ENCODE measurements at places on chromosomes 12 and 14.
A peak's percentile ranks its signal among the peaks of the same experiment; 100 is the strongest.

DNA sequence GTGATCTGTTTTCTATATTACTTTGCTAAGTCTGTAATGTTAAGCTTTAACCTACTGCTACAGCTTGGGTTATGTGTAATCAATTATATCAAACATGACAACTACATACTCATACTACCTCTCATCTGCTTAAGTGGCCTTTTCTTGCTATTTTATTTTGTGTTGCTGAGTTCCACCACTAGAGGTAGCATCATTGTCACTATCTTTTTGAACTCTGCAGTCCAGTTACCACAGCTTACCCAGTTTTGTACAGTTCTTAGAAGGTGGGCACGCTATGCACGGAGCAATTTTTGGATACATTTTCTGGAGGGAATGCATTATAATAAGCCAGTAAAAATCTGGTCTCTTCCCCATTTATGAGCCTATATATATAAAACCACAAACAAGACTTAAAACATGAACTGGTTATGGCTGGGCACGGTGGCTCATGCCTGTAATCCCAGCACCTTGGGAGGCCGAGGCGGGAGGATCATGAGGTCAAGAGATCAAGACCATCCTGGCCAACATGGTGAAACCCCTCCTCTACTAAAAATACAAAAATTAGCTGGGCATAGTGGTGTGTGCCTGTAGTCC, 48.5 kb downstream of the SAV1 start:
- peak; percentile 25 for DNase-seq

- no peak for DNase-seq
Measured at GRCh38 chr12:87020071-87020470, 763.9 kb upstream of the MGAT4C start.

DNA sequence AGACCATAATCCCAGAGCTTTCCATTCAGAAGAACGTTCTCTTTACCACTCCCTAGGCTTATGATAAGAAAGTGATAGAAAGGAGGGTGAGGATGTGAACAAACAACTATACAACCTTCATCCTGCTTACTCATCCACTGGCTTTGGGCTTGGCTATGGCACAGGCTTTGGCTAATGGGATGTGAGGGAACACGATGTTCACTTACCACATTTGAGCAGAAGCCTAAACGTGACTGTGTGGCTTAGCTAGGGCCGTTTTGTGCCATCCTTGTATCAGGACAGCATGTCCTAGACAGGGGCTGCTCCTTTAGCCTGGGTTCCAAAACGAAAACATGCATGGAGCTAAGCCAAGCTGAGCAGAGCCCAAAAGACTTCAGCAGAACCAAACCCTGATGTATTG, 118.6 kb upstream of the CCDC175 start:
- DNase-seq, result no peak

DNA sequence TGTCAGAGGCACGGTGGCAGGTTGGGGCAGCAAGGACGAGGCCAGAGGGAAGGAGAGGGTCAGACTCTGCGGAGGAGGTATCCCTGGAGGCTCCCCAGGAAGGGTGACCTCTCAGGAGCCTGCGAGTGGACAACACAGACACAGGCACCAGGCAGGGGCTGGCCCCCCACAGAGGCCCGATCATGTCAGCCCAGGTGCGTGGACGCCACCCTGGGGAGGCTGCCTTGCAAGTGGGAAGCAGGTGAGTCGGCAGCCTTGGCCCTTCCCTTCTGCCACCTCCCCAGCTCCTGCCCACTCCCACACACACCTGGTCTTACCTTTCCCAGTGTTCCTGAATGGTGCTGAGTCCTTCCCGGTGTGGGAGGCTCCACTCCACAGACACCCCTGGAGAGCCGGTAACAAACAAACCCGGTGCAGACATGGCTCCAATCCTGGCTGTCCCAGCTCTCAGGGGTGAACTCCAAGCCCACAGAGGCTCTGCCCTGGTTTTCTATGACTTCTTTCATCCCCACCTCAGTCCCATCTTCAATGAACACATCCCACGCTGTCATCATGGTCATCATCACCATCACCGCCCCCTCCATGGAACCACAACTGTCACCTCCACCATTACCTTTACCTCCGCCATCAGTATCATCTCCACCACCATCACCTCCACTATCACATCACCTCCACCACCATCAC, 5.2 kb downstream of the ZBTB42 start:
- DNase-seq, result no peak

DNA sequence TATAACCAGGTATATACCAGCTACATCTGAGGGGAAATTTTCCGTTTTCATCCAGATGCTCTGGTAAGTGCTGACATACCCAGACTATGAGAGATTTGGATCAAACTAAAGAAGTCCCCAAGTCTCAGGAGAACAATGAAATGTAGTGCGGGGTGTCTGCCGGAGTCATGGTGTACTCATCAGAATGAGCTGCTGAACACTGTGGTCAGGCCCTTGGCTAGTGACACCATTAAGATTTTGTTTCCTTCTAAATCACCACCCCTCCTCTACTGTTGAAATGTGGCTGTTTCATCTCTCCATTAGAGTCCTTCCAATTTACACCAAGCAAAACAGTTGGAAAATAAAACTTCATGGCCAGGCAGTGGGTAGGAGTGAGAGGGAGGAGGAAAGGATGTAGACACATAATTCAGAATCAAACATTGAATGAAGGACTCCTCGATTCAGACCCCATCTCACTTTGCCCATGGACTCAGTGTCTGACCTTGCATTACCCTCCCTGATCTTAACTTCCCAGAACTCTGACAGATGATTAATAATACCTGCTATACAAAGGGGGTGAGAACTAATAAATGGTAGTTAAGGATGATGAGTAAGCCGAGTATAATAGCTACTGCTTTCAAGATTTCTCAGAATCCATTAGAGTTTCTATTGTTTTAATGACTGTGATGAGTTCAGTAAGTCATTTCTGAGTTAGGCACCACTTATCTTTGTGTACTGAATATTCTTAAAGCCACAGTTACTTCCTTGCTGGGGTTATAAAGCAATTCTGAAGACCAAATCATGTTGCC, 127.4 kb downstream of the CRADD start:
- DNase-seq, result no peak

- no peak for DNase-seq
Measured at GRCh38 chr12:101521136-101521535, 46.0 kb downstream of the SPIC start.

DNA sequence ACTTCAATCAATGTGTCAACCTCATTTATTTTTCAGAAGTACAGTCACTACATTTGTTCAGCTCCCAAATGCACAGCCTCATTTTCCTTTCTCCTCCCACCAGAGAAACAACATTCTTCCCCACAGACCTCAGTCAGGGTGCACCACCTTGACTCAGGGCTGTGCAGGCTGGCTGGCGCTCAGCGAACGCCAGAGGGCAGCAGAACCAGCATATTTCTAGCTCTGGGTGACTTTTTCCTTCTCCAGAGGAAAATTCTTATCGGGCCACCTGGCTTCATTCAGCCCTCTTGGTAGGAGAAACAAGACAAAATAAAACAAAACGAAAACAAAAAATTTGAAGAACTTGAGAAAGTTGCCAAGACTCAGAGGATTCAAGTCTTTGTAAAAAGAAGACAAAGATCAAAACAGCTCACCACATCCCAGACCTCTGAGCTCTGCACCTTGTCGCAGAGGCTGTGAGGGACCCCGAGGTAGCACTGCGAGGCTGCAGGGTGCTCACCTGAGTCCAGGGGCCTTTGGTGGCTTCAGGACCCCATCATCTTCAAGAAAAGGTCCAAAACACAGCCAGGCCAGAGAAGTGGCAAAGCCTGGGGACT, 33.7 kb downstream of the PAH start:
- DNase-seq, result peak; percentile 28

GRCh38 chr12:32756476-32757066, 874 bp upstream of the YARS2 start:
- no peak for DNase-seq

DNA sequence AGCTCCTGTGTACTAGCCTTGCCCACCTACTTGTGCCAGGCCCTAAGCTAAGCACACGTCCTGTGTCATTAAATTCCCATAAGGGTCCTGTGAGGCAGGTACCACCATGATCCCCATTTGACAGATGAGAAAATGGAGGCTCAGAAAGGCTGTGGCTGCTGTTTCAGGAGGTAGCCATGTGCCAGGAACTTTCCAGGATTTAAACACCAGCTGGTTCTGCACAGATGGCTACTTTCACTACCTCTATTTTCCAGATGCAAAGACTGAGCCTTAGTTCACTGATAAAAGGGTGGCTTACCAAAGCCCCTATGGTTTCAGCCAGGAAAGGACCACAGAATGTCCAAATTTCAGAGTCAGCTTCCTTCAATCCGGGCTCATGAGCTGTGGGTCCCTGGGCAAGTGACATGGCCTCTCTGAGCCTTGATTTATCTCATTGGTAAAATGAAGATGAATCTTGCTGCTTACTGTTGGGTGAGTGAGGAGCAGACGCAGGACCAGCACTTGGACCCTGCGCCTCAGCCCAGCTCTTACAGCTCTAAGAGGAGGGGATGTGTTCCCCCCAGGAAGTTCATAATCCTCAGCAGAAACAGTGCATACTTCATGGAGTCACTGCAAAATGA, 23.5 kb downstream of the CMKLR1 start:
- no peak for DNase-seq

- no peak for DNase-seq
Measured at GRCh38 chr12:97748298-97748697, 285.7 kb downstream of the RMST start.

DNA sequence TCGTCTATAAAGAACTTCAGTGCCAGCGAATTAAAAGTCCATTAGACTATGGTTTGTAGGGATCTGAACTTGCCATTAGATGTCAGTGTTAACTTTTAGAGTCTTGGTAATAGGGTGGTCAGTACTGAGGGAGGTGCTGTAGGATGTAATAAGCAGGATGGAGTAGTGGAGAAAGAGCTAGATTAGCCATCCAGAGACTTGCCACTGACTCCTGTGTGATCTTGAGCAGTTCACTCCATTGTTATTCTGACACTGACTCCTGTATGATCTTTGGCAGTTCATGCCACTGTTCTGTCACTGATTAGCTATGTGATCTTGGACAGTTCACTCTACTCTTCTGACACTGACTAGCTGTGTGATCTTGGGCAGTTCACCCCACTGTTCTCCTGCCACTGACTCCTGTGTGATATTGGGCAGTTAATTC, 133.6 kb downstream of the TTLL5 start:
- no peak for DNase-seq

GRCh38 chr14:26709019-26709418, 111.2 kb upstream of the NOVA1 start:
- DNase-seq, result no peak

- peak; percentile 62 for DNase-seq
Measured at GRCh38 chr14:93906341-93907329, 20.5 kb upstream of the FAM181A start.

- no peak for DNase-seq
Measured at GRCh38 chr14:94401083-94401482, 12.7 kb upstream of the SERPINA1 start.

DNA sequence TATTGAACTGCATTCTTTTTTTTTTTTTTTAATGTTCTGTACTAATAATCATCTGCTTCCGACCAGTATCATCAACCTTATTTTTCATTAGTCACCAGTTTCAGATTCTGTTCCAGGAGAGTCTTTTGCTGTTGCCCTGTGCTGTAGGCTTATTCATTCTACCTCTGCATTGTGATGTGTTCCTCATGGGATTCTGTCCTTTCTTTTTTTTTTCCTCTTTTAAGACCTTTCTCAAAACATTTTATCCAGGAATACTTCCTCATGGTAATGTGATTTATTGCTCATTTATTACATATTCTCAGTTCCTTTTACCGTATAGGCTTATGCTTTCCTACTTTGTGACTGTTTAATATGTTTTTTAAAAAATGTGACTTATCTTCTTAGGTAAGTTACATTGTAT, 4.8 kb downstream of the NDUFA9 start:
- no peak for DNase-seq
